ENCODE measurements at places on chromosomes 4 and X. TPM values are rescaled to one million over a fixed set of nuclear protein-coding genes. Genes with fewer than 3 reads are reported as not detected.

The HS3ST1 gene
- total RNA-seq, result 6.2 TPM

The MYL5 gene
- 32.1 TPM for total RNA-seq

The EGFL6 gene
- 11.3 TPM for total RNA-seq

The ETDC gene
- total RNA-seq, result not detected

The GAGE1 gene
- total RNA-seq, result not detected

The ALAS2 gene
- not detected for total RNA-seq

- no peak overlapping the region for H3K27ac ChIP-seq
- no peaks in the 10 kb centered on the region for H3K36me3 ChIP-seq
- H3K27me3 ChIP-seq, result no peaks in the 10 kb centered on the region
- no peak overlapping the region for H3K4me3 ChIP-seq
- DNase-seq, result no peak
Measured at GRCh38 chrX:68666580-68666979, 19.1 kb downstream of the STARD8 start.

DNA sequence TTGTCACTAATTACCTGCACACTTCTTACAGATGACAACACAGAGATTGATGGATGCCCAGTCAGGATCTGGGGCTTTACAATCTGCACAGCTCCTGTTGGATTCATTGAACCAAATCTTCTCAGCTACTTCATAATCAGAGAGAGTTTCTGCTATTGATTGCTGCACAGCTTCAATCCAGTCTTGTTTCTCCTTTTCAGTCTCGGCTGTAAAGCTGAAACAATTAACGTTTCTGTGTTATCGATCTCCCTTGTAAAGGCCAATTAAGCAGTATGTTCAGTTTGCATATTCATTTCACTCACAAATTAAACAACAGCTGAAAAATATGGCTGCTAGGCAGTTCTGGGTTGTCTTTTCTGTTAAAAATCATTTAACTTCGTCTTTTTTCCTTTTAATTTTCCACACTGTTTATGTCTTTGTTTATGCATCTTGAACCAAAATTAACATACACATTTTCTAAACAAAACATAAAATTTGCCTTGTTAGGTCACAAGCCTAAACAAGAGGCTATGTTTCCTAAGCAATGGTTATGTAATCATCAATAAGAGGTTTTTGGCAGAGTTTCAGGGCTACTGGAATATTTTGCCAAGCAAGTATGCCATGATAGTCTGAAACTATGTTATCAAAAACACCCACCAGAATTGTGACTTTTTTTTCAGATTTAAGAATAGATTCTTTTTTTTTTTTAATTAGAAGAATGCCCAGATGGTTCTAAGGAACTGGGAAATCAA lies 79.2 kb downstream of the ARAP2 start:
- H3K36me3 ChIP-seq, result peaks cover 18% of the 10 kb centered on the region
- H3K27me3 ChIP-seq, result no peaks in the 10 kb centered on the region
- no peak overlapping the region for H3K4me3 ChIP-seq
- no peaks in the 10 kb centered on the region for H3K4me1 ChIP-seq
- H3K27ac ChIP-seq, result no peak overlapping the region

DNA sequence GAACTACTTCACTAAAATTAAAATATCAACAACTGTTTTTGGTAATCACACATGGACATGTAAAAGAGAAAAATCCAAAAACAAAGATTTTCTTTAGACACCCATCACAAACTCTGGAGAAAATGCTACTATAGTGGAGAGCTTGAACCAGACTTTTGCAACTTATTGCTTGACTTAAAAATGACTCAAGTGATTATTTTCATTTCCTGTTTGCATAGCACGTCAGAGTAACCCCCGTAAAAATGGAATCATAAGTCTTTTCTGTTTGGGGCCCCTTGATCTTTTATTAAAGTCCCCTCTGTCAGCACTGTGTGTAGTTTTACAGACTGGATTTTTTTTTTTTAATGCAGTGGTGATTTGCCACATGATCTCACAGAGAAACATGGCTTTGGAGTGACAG lies 79.5 kb downstream of the PRKG2 start:
- no peak overlapping the region for H3K4me3 ChIP-seq
- peaks cover 2% of the 10 kb centered on the region for H3K27me3 ChIP-seq
- no peak overlapping the region for H3K27ac ChIP-seq
- H3K36me3 ChIP-seq, result peaks cover 3% of the 10 kb centered on the region

DNA sequence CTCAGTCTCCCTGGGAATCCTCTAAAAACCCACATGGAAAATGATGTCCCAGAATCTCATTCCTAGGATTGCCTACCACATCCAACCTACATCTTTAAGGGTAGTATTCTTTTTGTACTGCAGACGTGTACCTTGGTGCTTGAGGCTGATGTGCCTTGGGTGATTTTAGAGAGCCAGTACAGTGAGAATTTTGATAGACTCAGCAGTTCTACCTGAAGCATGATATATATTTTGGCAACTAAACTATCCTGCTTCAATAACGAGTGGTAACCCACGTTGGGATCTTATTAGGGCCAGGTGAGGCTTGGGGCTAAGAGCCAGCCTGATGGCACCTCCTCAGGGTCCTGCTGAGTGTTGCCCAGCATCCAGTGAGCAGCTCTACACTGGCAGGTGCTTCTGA lies 140.4 kb downstream of the ZNF518B start:
- no peak overlapping the region for H3K27ac ChIP-seq
- H3K27me3 ChIP-seq, result no peaks in the 10 kb centered on the region
- no peak overlapping the region for H3K4me3 ChIP-seq

- peak overlapping the region; percentile 62 for H3K4me3 ChIP-seq
- no peaks in the 10 kb centered on the region for H3K27me3 ChIP-seq
- peak; percentile 58 for DNase-seq
- H3K27ac ChIP-seq, result peak overlapping the region; percentile 100
- peaks cover 54% of the 10 kb centered on the region for H3K4me1 ChIP-seq
Measured at GRCh38 chr4:40316782-40317635, 18.1 kb upstream of the CHRNA9 start.

GRCh38 chr4:110224812-110225211 lies 26.4 kb upstream of the ELOVL6 start:
- no peaks in the 10 kb centered on the region for H3K27me3 ChIP-seq
- H3K36me3 ChIP-seq, result no peaks in the 10 kb centered on the region
- peaks cover 5% of the 10 kb centered on the region for H3K4me1 ChIP-seq
- H3K4me3 ChIP-seq, result no peak overlapping the region
